ENCODE measurements at places on chromosomes 6 and 20. TPM values are rescaled to one million over a fixed set of nuclear protein-coding genes. Genes with fewer than 3 reads are reported as not detected.

GRCh38 chr6:127762284-127762683 lies 138.6 kb downstream of the THEMIS start:
- no peak for DNase-seq

GRCh38 chr6:17705778-17706579 lies 746 bp downstream of the NUP153 start:
- peak; percentile 78 for DNase-seq

CD83 gene
- 1.0 TPM for total RNA-seq

DNA sequence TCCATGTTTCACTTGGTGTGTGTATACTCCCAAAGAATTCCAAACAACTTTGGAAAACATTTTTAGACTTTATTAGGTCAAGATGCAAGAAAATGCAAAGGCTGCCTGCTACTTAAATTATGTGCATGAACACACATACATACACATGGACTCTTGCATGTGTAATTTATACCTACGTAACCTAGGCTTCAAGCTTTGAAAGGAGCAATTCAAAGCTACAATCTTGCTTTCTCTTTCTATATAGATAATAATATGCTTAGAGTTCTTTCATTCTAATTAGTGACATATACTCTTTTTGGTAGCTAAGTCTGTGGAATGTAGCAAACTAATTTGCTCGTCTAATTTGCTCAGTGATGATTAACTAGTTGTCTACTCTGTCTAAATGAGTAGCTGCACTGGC lies 146.5 kb downstream of the EPHA7 start:
- no peak for DNase-seq
